ENCODE measurements at places on chromosomes 7 and 10. TPM values are rescaled to one million over a fixed set of nuclear protein-coding genes. Genes with fewer than 3 reads are reported as not detected.

DNA sequence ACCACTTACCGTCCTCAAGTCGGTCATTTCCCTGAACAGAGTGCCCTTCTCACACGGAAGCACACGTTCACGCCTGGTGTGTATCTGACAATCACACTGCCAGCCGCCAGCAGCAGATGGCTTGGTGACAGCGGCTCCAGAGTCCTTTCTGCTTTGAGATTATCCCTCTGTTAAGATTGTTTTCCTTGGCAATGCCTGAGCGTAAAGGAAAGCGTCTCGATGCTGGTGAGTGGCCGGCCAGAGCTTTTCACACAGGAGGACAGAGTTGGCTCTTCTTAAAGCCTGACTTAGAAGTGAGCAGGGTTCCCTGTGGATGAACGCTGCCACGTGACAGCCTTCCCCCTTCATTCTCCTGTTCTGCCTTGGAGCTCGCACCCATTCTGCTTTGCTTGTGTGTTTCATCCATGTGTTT is 22.1 kb upstream of the PRKAR1B start:
- no peak for DNase-seq

DNA sequence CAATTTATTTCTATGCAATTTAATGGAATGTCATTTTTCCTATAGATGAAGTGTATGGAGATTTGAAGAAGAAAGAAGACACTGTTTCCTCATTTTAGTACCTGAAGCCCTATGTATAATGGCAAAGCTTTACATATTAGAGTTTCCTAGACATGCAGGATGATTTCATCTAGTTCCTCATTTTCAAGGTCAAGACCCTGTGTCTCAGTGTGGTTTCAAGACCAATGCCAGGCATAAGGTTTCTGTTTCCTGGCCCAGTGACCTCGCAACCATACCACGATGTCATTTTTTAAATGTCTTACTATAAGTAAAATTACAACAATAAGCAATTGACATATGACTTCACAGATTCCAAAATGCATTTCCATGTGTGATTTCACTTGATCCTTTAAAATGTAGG is 336.5 kb upstream of the PRKCQ start:
- DNase-seq, result no peak

DNA sequence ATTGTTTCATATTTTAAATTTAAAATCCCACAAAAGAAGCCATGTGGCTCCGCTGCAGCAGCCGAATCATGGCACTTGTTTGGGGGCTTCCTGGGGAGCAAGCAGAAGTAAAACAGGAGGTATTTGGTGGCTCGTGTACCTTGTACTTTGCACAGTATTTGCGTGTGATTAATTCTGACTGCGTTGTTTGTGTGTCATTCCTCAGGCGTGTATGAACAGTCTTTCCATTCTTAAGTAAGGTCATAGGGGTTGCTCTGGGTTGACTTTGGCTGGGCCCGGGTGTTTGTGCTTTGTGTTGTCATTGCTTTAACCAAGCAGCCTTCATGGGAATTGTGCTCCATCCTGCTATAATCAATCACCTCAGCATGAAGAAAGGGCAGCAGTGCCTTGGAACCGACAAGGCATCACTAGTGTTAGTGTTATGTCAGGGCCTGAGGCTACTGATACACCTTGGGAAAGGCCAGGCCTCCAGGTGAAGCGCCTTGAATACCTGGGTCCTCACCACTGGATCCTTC is 182.4 kb downstream of the ARHGAP21 start:
- no peak for DNase-seq

FASTK gene
- total RNA-seq, result 56.1 TPM

LLCFC1 gene
- not detected for total RNA-seq

CYP51A1 gene
- total RNA-seq, result 62.9 TPM
